ENCODE measurements at places on chromosomes 2 and 18.

DNA sequence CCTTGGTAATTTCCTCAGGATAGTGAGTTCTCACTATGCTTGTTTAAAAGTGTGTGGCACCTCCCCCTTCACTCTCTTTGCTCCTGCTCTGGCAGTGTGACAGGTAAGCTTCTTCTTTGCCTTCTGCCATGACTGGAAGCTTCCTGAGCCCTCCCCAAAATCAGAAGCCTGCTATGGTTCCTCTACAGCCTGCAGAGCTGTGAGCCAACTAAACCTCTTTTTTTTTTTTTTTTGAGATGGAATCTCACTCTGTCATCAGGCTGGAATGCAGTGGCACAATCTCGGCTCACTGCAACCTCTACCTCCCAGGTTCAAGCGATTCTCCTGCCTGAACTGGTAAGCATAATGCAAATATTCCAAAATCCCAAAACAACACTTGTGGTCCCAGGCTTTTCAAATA is 80.0 kb downstream of the SOWAHC start:
- peak; percentile 30 for DNase-seq

DNA sequence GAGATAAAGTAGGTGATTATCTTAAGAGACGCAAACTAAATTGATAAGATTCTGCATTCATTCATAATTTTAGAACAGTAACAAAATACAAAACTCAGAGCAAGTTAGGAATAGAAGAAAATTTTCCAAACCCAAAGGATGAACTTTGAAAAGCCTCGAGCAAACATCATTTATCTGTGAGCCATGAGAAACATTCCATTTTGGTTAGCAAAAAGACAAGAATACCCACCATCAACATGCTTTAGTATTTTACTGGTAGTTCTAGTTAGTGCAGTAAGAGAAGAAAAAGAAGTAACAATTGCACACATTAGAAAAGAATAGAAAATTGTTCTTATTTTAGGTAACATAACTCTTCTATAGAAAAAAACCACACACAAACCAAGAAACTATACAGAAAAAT is 291.3 kb upstream of the TCF4 start:
- DNase-seq = no peak

GRCh38 chr2:220281771-220282170 is 654.3 kb downstream of the SLC4A3 start:
- no peak for DNase-seq

DNA sequence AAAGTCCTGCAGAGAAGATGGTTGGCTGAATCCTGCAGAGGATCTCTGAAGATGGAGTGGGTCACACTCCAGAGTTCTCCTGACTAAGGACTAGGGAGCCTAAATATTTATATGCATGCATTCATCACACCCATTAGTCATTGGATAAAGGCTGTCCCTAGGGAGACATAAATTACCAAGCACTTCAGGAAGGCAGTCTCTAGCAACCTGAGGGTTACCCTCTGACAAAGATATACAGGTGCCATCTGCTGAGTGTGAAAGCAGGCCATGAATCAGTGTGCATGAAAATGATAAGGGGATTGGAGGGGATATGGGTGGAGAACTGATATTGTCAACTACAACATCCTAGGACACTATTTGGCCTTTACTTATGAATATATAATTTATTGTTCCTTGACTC is 294.8 kb upstream of the DDX18 start:
- no peak for DNase-seq

DNA sequence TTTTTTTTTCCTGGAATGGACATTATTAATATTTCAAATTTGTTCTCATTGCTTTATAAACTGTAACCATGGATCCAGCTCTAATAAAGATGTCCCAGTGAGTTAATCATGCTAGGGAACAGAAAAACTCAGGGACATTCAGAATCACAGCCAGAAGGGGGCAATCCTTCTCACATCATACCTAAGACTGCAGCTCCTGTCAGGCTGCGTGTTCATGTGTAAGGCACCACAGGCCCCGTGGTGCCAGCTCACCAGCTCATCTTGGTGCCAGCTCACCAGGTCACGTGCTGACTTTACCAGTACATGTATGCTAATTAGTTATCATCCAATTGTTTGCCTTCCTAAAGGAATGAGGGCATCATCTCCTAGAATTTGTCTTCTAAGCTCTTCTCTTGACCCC is 84.7 kb upstream of the NEDD4L start:
- peak; percentile 47 for DNase-seq

DNA sequence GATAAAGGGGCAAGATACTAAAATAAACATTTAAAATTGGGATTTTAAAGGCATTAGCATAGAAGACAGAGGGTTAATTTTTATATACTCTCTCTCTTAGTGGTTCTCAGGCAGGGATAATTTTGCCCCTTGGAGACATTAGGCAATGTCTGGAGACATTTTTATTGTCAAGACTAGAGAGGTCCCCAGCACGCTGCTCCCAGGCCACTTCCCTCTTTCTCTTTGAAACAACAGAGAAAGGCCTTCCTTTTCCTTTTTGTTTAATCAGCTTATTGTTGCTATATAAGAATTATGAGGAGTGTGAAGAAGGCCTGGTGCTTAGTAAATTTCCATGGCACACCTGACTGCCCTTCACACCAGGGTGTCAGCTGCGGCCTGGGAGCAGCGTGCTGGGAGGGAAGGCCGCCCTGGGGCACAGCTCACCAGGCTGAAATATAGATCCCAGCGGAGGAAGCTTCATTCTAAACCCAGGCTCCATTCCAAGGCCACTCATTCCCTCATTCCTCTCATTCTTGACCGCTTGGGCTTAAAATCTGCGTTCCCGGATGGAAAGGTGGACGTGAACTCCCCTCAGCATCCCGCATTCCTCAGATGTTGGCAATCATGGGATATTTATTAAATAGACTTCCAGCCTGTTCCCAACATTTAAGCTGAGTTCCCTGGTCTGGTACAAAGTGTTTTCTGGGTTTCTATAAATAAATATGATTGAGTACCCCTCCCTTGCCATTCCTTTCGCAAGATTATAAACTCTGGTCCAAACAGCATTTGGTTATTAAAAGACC is 22.5 kb downstream of the SLC14A2 start:
- no peak for DNase-seq

GRCh38 chr18:36376361-36376760 is 78.8 kb downstream of the FHOD3 start:
- DNase-seq = peak; percentile 55

DNA sequence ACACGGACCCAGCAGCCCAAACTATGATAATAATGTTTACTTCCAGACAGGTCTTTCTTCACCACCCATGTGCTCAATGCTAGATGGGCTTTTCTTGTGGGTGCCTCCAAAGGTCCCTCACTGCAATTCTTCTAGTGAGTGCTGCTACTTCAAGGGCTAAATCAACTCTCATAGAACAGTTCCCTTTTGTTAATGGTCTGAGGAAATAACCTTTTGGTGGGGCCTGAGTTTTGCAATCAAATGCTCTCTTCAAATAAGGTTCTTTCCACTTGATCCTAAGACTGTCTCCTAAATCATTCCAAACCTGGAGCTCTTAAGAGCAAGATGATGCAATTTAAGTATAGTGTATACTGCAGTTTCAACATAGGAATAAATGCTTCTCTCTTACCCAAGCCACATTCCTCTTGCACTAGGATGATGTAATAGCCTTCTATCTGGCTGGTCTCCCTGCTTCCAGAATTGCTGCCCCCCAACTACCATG is 6.0 kb downstream of the NEMP2 start:
- peak; percentile 78 for DNase-seq

DNA sequence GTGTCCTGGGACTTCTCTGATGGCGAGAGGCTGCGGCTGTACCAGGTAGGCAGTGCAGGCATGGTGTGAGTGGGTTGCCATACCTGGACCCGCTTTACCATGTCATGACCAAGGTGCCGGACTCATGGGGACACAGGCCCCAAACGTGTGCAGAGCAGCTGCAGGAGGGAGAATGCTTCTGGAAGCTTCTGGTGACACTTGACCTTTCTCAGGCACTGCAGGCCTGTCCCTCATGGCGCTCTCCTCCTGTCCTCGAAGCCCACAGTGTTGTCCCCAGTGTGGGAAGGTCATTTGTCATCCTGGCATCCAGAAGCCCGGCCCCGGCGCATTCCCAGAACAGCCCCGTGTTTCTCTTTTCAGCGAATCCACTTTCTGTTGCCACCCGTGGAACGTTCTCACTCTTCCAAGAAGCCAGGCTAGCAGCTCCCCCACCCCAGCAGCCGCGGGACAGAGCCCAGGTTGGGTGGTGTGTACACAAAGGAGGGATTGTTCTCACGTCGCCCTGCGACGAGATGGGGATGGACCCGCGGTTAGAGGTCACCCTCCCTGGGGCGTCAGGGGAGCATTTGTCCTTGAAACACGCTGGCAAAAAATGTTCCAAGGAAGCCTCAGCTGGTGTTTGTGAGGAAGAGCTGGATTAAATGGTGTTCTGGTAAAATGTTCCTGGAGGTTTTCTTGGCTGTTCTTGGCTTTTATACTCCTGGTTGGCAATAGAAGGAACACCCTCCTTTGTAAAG is 43.7 kb downstream of the SH3BP4 start:
- DNase-seq = no peak
